ENCODE measurements at places on chromosomes 6 and 20. TPM values are rescaled to one million over a fixed set of nuclear protein-coding genes. Genes with fewer than 3 reads are reported as not detected.

GRCh38 chr20:60642541-60642940 lies 609.5 kb upstream of the CDH4 start:
- no peak for DNase-seq

DNA sequence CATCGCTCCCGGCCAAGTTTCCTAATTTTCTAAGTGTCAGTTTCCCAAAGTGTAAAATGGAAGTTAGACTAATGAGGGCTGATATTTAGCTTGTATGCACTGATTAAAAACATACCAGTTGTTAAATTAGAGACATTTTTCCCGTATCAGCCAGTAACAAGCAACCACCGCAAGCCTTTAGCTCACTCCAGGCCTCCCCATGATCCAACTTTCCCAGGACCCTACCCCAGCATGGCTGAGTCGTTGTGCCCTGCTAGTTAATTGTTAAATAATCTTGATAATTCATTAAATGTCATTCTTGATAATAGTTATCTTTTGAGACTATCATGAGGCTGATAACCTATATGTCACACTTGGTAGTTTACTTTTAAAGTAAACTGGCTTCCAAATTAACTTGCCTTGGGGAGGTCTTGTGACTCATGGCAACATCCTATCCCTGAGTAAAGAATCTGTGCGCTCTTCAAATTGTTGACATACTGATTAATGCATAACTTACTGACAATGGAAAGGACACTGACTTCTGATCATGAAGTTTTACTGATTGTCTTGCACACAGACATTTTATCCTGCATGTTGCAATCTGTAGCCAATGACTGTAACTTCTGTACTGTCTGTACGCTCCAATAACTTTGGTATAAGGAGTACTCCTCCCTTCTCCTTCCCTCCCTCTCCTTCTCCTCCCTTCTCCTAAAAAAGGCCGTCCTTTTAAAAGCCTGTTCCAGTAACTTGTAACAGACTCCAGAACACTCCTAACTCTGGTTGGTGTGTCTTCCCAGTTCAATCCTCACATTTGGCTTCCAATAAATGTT lies 6.3 kb upstream of the GTF3C6 start:
- no peak for DNase-seq

TCP11 gene
- total RNA-seq, result not detected

SULF2 gene
- total RNA-seq, result 2.3 TPM

MYH7B gene
- not detected for total RNA-seq
